ENCODE measurements at places on chromosomes 2 and 18. TPM values are rescaled to one million over a fixed set of nuclear protein-coding genes. Genes with fewer than 3 reads are reported as not detected.

DNA sequence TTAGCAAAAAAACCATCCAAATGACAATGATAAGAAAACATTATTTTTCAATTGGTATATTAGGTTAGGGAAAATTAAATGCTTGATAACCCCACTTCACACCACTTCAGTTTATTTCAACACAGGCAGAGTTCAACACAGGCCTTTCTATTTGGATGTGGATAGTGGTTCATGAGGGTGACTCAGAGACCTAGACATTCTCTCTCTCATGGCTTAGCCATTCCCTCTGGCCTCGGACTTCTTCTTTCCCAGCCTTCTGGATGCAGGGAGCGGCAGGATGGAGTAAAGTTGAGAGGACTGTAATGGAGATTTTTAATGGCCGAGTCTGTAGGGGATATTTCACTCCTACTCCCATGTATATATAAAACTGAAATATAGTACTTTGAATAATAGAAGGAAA lies 109.7 kb downstream of the CTNNA2 start:
- no peak for DNase-seq
- H3K4me1 ChIP-seq, result no peaks in the 10 kb centered on the region
- no peak overlapping the region for H3K27ac ChIP-seq
- H3K36me3 ChIP-seq, result no peaks in the 10 kb centered on the region
- H3K4me3 ChIP-seq, result no peak overlapping the region
- H3K27me3 ChIP-seq, result no peaks in the 10 kb centered on the region

The IL36RN gene
- not detected for total RNA-seq

DNA sequence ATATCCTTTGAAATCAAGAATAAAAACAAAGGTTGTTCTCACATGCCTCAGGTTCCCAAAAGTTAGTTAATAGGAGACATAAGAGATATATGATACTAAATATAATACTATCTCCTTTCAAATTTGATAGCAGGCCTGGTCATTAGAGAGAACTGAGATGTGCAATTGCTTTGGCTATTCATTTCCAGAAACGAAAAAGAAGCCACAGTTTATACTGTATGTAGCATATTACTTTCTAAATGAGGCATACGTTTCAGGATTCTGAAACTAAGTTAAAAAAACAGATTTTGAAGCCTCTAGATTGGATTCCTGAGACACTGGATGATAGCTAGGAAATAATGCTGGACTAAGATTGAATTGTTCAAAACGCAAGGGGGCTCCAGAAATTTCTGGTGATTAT lies 7.1 kb downstream of the PPP1R1C start:
- DNase-seq, result no peak
- peaks cover 20% of the 10 kb centered on the region for H3K27me3 ChIP-seq
- no peak overlapping the region for H3K27ac ChIP-seq
- H3K4me1 ChIP-seq, result peaks cover 2% of the 10 kb centered on the region

- H3K36me3 ChIP-seq, result peaks cover 2% of the 10 kb centered on the region
- DNase-seq, result no peak
- H3K27ac ChIP-seq, result no peak overlapping the region
- H3K4me3 ChIP-seq, result no peak overlapping the region
- peaks cover 28% of the 10 kb centered on the region for H3K4me1 ChIP-seq
Observed at GRCh38 chr2:10362898-10363454, 60.3 kb downstream of the HPCAL1 start.

The OSR1 gene
- not detected for total RNA-seq

The FAM237A gene
- total RNA-seq, result not detected

DNA sequence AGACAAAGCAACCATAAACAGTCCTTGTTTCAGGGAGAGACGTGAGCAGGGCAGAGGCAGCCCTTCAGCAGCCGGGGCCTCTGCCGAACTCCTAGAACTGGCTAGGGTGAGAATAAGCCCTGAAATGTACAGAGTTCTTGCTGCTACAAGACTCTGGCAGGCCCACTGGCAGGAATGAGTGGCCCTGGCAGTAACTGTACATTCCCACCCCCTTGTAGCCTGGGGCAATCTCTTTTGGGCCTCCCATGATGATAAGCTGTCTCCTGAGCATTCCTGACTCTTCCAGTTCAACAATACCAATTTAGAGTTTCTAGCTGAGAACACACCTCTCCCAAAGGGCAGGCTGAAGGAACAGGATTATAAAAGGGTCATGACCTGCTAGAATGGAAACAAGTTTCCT lies 54.3 kb downstream of the HAUS1 start:
- peaks cover 54% of the 10 kb centered on the region for H3K4me1 ChIP-seq
- H3K4me3 ChIP-seq, result no peak overlapping the region
- H3K27me3 ChIP-seq, result no peaks in the 10 kb centered on the region

The HAAO gene
- not detected for total RNA-seq

- no peak overlapping the region for H3K27ac ChIP-seq
- H3K4me1 ChIP-seq, result no peaks in the 10 kb centered on the region
- no peak for DNase-seq
- H3K36me3 ChIP-seq, result no peaks in the 10 kb centered on the region
Observed at GRCh38 chr18:29004921-29005320, 828.0 kb upstream of the CDH2 start.

- H3K27ac ChIP-seq, result no peak overlapping the region
- no peaks in the 10 kb centered on the region for H3K4me1 ChIP-seq
- H3K27me3 ChIP-seq, result peaks cover 6% of the 10 kb centered on the region
- no peaks in the 10 kb centered on the region for H3K36me3 ChIP-seq
- no peak overlapping the region for H3K4me3 ChIP-seq
- no peak for DNase-seq
Observed at GRCh38 chr2:39541011-39541930, 104.2 kb upstream of the MAP4K3 start.

DNA sequence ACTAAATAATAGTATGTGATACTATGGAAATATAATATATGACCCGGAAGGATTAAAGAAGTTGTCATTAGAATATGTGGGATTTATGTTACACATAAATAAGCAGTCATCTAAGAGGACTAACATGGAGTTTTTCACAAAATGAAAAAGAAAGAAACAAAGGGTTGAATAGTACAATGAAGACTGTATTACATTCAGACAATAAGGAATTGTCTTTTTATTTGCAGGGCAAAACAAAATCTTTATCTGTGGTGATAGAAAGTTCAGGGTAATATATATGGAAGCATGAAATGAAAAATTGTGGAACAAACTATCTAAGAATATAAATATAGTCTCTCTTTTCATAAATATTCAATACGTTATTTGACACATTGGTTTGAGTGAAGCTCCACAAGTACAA lies 5.8 kb downstream of the ERMN start:
- H3K27me3 ChIP-seq, result no peaks in the 10 kb centered on the region
- DNase-seq, result no peak
- no peak overlapping the region for H3K4me3 ChIP-seq
- no peak overlapping the region for H3K27ac ChIP-seq
- peaks cover 5% of the 10 kb centered on the region for H3K4me1 ChIP-seq
- H3K36me3 ChIP-seq, result peaks cover 7% of the 10 kb centered on the region

The UGT1A10 gene
- not detected for total RNA-seq

GRCh38 chr18:75341897-75342296 lies 85.6 kb downstream of the SMIM21 start:
- no peak overlapping the region for H3K4me3 ChIP-seq
- H3K27ac ChIP-seq, result no peak overlapping the region
- peaks cover 24% of the 10 kb centered on the region for H3K27me3 ChIP-seq
- no peak for DNase-seq
- H3K4me1 ChIP-seq, result no peaks in the 10 kb centered on the region
- no peaks in the 10 kb centered on the region for H3K36me3 ChIP-seq

The SLC20A1 gene
- 113 TPM for total RNA-seq

DNA sequence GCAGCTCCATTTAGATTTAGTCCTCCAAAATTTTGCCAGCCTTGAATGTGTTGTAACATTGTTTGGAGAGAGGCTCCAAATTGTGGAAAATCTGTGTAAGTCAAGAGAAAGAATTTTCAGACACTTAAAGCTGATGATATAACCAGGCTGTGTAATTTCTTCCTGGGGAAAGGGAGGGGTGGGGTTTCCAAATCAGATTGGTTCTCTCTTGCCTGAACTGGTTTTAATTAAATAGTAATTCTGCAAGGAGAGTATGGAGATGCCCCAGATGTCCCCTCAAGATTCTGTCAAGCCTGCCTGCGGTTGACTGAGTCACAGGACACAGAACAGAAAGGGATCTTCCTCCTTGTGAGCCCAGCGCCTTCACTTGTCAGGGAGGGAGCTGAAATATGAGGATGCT lies 54.5 kb downstream of the C18orf63 start:
- peak overlapping the region; percentile 67 for H3K27ac ChIP-seq
- no peak overlapping the region for H3K4me3 ChIP-seq
- peaks cover 30% of the 10 kb centered on the region for H3K4me1 ChIP-seq
- H3K27me3 ChIP-seq, result no peaks in the 10 kb centered on the region
- DNase-seq, result no peak
- peaks cover 3% of the 10 kb centered on the region for H3K36me3 ChIP-seq

The KCNJ3 gene
- not detected for total RNA-seq

GRCh38 chr2:234422981-234423431 lies 73.9 kb downstream of the ARL4C start:
- H3K4me1 ChIP-seq, result peaks cover 54% of the 10 kb centered on the region
- peak overlapping the region; percentile 73 for H3K4me3 ChIP-seq
- H3K27ac ChIP-seq, result peak overlapping the region; percentile 99
- no peaks in the 10 kb centered on the region for H3K27me3 ChIP-seq

GRCh38 chr2:30155202-30155601 lies 8.4 kb downstream of the YPEL5 start:
- H3K27ac ChIP-seq, result peak overlapping the region; percentile 95
- no peak for DNase-seq
- H3K4me3 ChIP-seq, result no peak overlapping the region
- peaks cover 13% of the 10 kb centered on the region for H3K36me3 ChIP-seq
- H3K27me3 ChIP-seq, result no peaks in the 10 kb centered on the region

DNA sequence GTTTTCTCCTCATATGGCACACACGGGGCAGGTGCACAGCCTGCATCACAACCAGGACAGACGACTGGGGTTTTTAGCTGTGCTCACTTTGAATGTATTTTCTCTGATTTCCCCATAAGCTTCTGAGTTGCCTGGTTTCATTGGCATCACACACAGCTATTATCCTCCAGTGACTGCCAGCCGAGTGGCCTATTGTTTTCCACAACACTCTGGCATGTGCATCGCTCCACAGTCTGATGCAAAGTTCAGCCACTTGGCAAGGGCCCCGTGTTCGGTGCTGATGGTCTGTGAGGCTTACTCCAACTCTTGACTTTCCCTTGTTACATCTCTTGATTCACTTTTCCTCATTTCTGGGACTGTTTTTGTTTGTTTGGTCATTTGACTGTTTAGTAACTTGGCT lies 593.1 kb downstream of the CBLN2 start:
- H3K4me3 ChIP-seq, result no peak overlapping the region
- no peak overlapping the region for H3K27ac ChIP-seq
- no peaks in the 10 kb centered on the region for H3K36me3 ChIP-seq
- H3K4me1 ChIP-seq, result no peaks in the 10 kb centered on the region
- no peak for DNase-seq
- no peaks in the 10 kb centered on the region for H3K27me3 ChIP-seq

DNA sequence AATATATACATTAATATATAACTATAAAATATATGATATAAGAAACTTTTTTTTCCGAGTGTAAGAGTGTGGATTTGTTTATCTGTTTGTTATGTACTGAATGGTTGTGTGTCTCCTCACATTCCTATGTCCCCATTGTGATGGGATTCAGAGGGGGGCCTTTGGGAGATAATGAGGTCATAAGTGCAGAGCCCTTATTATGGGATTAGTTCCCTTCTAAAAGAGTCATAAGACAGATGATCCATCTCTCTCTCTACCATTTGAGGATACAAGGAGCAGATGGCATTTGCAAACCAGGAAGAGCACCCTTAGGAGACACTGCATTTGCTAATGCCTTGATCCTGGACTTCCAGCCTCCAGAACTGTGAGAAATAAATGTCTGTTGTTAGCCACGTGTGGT lies 30.3 kb upstream of the SAP130 start:
- H3K27me3 ChIP-seq, result peaks cover 16% of the 10 kb centered on the region
- no peaks in the 10 kb centered on the region for H3K4me1 ChIP-seq
- DNase-seq, result no peak
- no peaks in the 10 kb centered on the region for H3K36me3 ChIP-seq
- no peak overlapping the region for H3K4me3 ChIP-seq
- no peak overlapping the region for H3K27ac ChIP-seq

The ALLC gene
- total RNA-seq, result not detected

DNA sequence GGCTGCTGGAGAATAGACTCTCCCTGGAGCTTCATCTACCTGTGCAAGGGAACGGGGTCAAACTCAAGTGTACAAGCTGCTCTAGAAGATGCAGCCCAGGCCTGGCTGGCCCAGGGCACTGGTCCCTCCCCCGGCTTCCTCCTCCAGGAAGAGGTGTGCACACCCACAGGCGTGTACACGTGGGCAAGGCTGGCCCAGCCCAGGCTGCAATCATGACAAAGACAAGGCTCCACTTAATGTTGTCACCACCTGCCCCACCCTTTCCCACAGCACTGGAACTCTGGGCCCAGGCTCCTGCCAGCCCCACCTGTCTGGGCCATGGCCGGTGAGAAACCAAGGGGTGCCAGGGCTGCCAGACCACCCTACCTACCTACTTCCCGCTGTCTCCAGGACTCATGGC lies 29.6 kb upstream of the ALPP start:
- H3K27me3 ChIP-seq, result peaks cover 10% of the 10 kb centered on the region
- H3K4me1 ChIP-seq, result peaks cover 8% of the 10 kb centered on the region
- H3K36me3 ChIP-seq, result no peaks in the 10 kb centered on the region

DNA sequence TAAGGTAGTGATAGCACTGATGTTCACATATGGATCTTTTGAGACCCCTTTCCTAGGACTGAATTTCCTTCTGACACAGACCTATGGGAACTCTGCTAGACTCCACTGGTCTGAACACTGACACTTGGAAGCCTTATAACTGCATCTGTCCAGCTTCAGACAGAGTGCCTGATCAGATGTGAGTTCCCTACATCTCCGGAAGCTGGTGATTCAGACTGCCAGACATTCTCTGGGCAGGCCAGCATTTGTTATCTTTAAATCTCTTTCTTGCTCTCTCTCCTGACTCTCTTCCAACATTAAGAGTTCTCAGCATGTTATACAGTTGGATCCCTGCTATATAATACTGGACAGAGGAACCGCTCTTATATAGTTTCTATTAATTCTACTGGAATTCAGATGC lies 408.5 kb downstream of the ZEB2 start:
- no peak overlapping the region for H3K4me3 ChIP-seq
- H3K27me3 ChIP-seq, result no peaks in the 10 kb centered on the region
- H3K4me1 ChIP-seq, result peaks cover 2% of the 10 kb centered on the region
- H3K27ac ChIP-seq, result no peak overlapping the region

- no peaks in the 10 kb centered on the region for H3K36me3 ChIP-seq
- H3K4me3 ChIP-seq, result no peak overlapping the region
- peaks cover 3% of the 10 kb centered on the region for H3K4me1 ChIP-seq
- peaks cover 2% of the 10 kb centered on the region for H3K27me3 ChIP-seq
- no peak overlapping the region for H3K27ac ChIP-seq
Observed at GRCh38 chr2:142873831-142874287, 3.6 kb upstream of the KYNU start.

GRCh38 chr2:58006256-58006951 lies 40.2 kb upstream of the VRK2 start:
- H3K36me3 ChIP-seq, result peaks cover 3% of the 10 kb centered on the region
- no peak overlapping the region for H3K4me3 ChIP-seq
- H3K4me1 ChIP-seq, result peaks cover 3% of the 10 kb centered on the region
- DNase-seq, result no peak

All from T-helper 17 cell (primary cell).